ENCODE measurements at places on chromosomes 7 and 10.

GRCh38 chr10:80473692-80474596 lies 19.8 kb downstream of the TSPAN14 start:
- DNase-seq = no peak

- DNase-seq = no peak
These were observed 376.0 kb downstream of the GALNT17 start for GRCh38 chr7:71507680-71508602.

GRCh38 chr10:12193193-12193592 lies 2.5 kb downstream of the NUDT5 start:
- DNase-seq = no peak

DNA sequence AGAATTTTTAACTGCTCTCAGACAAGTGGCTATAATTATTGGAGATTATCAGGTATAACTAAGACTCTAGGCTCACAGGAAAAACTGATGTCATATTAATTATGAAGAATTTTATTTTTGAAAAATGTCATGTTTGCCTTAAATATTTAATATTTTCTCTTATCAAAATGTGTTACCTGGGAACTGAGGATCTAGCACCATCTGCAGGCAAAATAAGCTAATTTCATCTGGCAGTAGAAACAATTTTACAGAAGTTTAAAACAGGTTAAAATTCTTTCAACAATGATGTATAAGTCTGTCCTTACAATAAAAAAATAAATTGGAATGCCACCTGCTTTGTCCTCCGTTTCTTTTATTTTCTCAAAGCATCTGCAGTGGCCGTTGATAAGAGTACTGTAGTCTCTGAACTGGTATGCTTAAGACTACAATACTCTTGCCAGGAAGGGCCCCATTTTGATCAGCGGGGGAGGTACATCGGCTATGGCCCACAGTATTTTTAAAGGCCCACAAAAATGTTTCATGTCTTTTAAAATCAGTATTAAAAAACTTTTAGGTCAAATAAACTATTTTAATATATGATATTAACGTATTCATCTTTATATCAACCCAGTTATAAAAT lies 81.3 kb downstream of the VWDE start:
- DNase-seq = no peak

DNA sequence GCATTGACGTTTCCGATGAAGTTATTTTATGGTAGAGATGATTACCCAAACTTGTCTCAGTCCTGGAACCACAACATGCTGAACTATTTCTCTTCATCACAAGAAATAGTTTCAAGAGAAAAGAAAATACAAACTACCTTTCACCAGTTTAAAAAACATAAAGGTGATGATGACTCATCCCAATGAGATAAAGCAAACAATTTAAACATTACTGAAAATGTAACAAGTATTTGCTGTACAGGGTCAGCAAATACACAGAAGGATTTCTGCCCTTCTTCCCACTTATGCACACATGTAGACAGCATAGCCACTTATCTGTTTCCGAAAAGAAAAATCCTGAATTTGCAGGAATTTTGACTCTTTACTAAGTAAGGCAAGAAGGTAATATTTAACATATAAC lies 50.8 kb downstream of the RHOBTB1 start:
- DNase-seq = no peak

GRCh38 chr10:68403701-68404100 lies 3.4 kb downstream of the RUFY2 start:
- no peak for DNase-seq

DNA sequence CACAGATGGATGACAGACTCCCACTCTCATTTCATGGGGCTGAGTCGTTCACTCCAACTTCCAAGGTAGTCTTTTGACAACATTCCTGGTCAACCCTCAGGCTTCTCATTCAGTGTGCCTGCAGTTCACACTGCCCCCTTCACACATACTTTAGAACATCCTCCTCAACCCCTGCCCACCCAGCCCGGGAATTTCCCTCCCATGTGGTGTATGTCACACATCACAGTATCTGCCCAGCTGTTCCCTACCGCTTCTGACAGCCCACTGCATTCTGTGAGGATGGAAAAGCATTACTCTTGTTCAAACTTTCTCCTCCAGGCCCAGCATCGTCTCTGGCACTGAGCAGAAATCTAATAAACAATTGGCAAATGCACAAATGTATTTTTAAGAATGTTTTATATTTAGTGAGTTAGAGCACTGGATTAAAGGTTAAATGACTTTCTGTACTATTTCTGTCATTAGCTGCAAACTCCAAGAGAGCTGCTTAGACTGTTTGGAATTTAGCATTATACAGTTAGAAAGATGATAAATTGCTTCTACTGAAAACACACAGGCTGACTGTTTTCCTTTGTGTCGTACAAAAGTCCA lies 110.4 kb downstream of the SFMBT2 start:
- no peak for DNase-seq

- DNase-seq = no peak
These were observed 736 bp downstream of the SHH start for GRCh38 chr7:155811560-155811894.

DNA sequence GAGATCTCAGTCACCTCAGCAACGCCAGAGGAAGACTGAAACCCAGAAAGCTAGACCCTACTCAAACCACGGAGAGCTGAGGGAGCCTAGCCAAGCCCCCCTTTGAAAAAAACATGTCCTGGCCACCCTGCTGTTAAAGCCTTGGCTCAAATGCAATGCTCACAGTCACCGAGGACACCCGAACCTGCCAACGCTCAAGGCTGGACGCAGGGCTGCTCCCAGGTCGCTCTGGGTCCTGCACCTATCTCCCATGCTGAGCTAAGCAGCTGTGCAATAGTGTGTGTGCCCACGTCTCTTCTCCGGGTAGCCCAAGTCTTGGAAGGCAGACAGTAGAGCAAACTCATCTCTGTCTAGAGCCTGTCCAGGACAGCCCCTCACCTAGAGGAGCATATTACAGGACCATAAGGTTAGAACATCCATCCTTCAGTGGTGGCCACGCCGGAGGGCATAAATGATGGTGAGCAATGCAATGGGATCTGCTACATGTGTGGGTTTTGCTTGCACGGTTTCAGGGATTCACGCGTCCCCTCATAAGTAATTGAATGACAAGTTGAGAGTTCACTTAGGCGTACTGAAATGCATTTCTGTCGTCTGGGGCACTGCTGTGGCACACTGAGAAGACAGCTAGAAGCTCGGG lies 94.2 kb upstream of the DDC start:
- DNase-seq = no peak

- no peak for DNase-seq
These were observed 5.7 kb upstream of the CLEC5A start for GRCh38 chr7:141952461-141952860.

DNA sequence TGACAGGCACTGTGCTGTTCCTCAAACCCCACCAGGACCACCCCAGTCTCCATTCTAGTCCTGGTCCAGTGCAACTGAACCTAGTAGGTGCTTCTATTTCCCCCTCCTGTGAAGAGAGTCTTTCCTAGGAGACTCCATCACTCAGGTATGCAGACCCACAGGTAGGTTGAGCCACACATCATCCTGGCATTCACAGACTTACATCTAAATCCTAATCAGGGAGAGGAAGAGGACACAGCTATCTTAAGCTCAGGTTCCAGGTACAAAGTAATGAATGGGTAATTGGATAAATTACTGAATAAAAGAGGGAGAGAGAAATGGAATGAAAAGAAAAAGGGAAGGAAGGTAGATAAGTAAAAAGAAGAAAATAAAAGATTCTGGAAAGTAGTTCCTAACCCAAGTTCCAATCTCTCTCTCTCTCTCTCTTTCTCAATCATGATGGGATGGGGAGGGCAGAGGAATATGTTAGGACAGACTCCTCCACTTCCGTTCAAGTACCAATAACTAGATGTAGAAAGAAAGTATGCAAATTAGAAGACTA lies 139.8 kb upstream of the NAMPT start:
- no peak for DNase-seq

- DNase-seq = no peak
These were observed 34.2 kb downstream of the PDGFA start for GRCh38 chr7:485188-486081.

- no peak for DNase-seq
These were observed 100.0 kb upstream of the TRIM24 start for GRCh38 chr7:138359870-138360559.

- DNase-seq = no peak
These were observed 9.2 kb downstream of the ZNF775 start for GRCh38 chr7:150388306-150388705.

Data from forelimb muscle (tissue), 1 donor.